ENCODE measurements at places on chromosomes 1 and 21. TPM values are rescaled to one million over a fixed set of nuclear protein-coding genes. Genes with fewer than 3 reads are reported as not detected.

GRCh38 chr1:245345191-245345884, 190.6 kb downstream of the KIF26B start:
- H3K36me3 ChIP-seq, result no peaks in the 10 kb centered on the region
- no peak for DNase-seq
- H3K27me3 ChIP-seq, result no peaks in the 10 kb centered on the region
- no peaks in the 10 kb centered on the region for H3K4me1 ChIP-seq
- no peak overlapping the region for H3K4me3 ChIP-seq

DNA sequence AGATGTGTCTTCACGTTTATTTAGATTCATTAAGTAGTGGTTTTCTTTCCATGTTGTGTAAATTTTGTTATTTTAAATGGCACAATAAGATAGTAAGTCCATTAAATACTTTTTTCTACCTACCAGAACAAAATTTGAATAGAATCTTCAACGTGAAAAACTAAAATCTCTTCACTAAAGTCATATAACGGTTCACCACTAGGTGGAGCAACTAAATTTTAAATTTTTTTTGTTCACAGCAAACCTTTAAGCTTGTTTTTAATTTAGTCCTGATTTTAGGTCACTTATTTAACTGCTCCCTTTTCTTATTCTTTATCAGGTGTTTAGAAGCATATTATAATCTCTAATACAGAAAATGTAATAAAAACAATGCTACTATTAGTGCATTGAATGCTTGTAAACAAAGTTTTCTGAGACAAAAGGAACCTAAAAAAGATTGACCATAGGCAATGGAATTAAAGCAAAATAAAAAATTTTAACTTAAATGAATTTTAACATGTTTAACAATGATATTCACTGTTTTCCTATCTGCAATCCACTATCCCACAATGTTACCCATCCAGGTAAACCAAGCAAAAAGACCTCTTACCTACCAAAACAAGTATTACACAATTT, 28.3 kb upstream of the PKN2 start:
- no peak overlapping the region for H3K4me3 ChIP-seq
- DNase-seq, result no peak
- H3K27me3 ChIP-seq, result no peaks in the 10 kb centered on the region
- H3K4me1 ChIP-seq, result no peaks in the 10 kb centered on the region
- H3K27ac ChIP-seq, result no peak overlapping the region

GRCh38 chr1:77830946-77831345, 51.5 kb downstream of the MIGA1 start:
- no peaks in the 10 kb centered on the region for H3K36me3 ChIP-seq
- H3K4me3 ChIP-seq, result no peak overlapping the region
- no peak overlapping the region for H3K27ac ChIP-seq

GRCh38 chr1:209411491-209411929, 172.0 kb upstream of the CAMK1G start:
- no peak for DNase-seq
- H3K27me3 ChIP-seq, result no peaks in the 10 kb centered on the region
- H3K4me1 ChIP-seq, result no peaks in the 10 kb centered on the region
- no peak overlapping the region for H3K27ac ChIP-seq
- no peak overlapping the region for H3K4me3 ChIP-seq

- no peaks in the 10 kb centered on the region for H3K4me1 ChIP-seq
- H3K27ac ChIP-seq, result peak overlapping the region; percentile 98
- peak; percentile 13 for DNase-seq
- peak overlapping the region; percentile 55 for H3K4me3 ChIP-seq
- no peaks in the 10 kb centered on the region for H3K27me3 ChIP-seq
Measured at GRCh38 chr1:119141020-119141424, 569 bp upstream of the WARS2 start.

- H3K36me3 ChIP-seq, result no peaks in the 10 kb centered on the region
- H3K27me3 ChIP-seq, result no peaks in the 10 kb centered on the region
- no peak overlapping the region for H3K27ac ChIP-seq
- H3K4me3 ChIP-seq, result no peak overlapping the region
Measured at GRCh38 chr21:33053951-33054350, 16.0 kb upstream of the OLIG1 start.

DNA sequence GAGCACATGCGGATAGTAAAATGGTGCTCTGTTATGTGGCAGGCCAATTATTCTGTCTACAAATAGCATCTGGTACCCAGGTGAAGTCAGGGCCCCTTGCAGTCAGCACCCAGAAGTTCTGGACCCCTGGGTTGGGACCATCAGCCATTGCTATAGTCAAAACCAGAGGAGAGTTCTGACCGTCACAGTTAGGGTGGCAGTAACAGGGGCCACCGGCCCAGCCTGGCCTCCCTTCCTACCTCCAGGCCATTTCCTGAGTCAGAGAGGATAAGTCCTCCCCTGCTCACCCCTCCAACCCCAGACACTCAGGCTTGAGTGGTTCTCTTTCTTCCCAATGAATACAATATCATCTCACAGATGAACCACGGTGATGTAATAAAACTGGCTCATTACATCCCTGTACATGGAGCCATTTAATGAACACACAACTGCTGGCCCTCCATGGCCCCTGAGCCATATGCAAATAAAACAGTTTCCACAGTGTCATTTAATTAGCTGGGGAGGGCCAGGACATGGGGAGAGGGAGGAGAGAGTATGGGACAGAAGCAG, 673.6 kb downstream of the MATN1 start:
- no peaks in the 10 kb centered on the region for H3K36me3 ChIP-seq
- H3K4me3 ChIP-seq, result no peak overlapping the region
- H3K27me3 ChIP-seq, result no peaks in the 10 kb centered on the region
- no peak for DNase-seq

GRCh38 chr1:218463194-218464156, 118.3 kb downstream of the TGFB2 start:
- no peaks in the 10 kb centered on the region for H3K36me3 ChIP-seq
- DNase-seq, result peak; percentile 18
- no peaks in the 10 kb centered on the region for H3K27me3 ChIP-seq
- no peak overlapping the region for H3K4me3 ChIP-seq
- no peak overlapping the region for H3K27ac ChIP-seq

GSTM5 gene
- total RNA-seq, result 4.5 TPM

TRIM17 gene
- total RNA-seq, result 0.23 TPM

IGSF21 gene
- 0.92 TPM for total RNA-seq

All from pancreas (tissue), 10 donors.